ENCODE measurements at places on chromosomes 1 and 21.

DNA sequence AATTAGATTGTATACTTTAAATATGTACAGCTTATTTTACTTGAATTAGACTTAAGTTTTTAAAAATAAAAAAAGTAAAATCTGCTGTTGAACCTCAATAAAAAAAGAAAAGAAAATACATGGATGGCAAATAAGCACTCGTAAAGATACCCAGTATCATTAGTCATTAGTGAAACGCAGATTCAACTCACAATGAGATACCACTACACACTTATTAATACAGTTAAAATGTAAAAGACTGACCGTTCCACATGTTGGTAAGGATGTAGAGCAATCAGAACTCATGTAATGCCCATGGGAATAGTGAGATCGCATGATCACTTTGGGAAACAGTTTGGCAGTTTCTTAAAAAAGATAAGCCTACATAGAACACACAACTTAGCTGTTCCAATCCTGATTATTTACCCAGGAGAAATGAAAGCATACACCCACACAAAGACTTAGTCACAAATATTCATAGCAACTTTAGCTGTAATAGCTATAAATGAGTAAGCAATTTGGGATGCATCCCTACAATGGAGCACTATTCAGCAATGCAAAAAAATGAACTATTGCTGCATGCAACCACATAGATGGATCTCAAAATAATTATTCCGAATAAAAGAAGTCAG is 7.3 kb downstream of the SH2D1B start:
- no peak for DNase-seq

GRCh38 chr1:211497489-211498045 is 5.6 kb upstream of the RD3 start:
- DNase-seq: no peak

- peak; percentile 29 for DNase-seq
Measured at GRCh38 chr1:32972814-32973428, 8.3 kb upstream of the RNF19B start.

DNA sequence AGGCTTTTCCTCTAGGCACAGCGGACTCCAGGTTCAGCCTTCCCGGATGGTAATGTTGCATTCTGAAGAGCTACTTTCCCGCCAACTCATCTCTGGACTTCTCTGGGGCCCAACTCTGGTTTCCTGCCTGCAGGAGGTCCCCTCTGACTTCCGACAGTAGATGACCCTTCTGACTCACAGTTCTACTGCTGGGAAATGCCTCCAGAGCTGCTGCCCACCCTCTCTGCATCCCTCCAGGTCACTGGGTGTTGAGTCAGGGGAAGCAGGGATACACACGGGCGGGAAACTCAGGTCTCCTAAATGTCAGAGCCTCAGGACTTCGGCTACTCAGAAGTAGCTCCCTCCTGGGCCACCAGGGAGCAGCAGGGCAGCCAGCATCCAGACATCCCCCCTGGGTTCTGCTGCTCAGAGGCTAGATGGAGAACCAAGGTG is 2.1 kb upstream of the KIF21B start:
- peak; percentile 37 for DNase-seq

DNA sequence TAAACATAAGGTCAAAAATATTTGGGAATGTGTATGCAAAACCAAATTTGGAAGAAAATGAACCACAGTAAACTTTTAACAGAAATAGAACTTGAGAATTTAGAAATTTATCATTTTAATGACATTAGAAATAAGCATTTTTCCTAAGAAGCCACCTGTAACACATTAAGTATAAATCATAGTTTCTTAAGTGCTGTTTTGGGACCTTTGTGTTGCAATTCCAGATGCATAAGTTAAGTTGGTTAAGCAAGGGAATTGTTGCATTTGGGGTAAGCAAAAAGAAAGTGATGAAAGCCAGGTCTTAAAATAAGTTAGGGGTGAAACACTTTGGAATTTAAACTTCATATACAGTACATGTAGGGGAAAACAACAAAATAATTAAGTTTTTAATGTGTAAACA is 49.8 kb downstream of the CDKN2C start:
- DNase-seq: no peak

DNA sequence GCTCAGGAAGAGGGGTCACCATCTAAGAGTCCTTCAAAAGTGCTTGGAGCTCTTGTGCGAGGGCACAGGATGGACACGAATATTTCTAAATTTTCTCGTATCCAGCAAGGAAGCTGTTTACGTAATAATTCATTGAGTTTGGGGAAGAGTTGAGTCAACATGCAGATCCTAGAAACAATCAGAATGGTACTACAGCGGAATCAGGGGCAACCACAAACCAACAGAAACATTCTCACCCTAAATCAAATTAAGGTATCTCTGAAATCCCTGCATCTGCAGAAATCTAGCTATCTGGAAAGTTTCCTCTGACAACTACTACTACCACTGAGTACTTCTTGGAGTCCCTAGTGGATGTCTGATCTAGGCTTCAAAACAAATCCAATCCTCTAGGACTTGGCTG is 352.4 kb downstream of the LTN1 start:
- DNase-seq: no peak

GRCh38 chr1:171103862-171104261 is 13.2 kb downstream of the FMO3 start:
- no peak for DNase-seq

- DNase-seq: no peak
Measured at GRCh38 chr1:43315963-43316737, 15.4 kb downstream of the TIE1 start.

- no peak for DNase-seq
Measured at GRCh38 chr1:109627692-109628399, 8.2 kb downstream of the AMPD2 start.

GRCh38 chr1:193104502-193104906 is 710 bp downstream of the GLRX2 start:
- peak; percentile 38 for DNase-seq

GRCh38 chr1:99975529-99975928 is 5.7 kb downstream of the SLC35A3 start:
- DNase-seq: no peak

- no peak for DNase-seq
Measured at GRCh38 chr21:26388731-26389231, 184.3 kb downstream of the CYYR1 start.

- DNase-seq: no peak
Measured at GRCh38 chr1:62358665-62359373, 39.6 kb upstream of the KANK4 start.

DNA sequence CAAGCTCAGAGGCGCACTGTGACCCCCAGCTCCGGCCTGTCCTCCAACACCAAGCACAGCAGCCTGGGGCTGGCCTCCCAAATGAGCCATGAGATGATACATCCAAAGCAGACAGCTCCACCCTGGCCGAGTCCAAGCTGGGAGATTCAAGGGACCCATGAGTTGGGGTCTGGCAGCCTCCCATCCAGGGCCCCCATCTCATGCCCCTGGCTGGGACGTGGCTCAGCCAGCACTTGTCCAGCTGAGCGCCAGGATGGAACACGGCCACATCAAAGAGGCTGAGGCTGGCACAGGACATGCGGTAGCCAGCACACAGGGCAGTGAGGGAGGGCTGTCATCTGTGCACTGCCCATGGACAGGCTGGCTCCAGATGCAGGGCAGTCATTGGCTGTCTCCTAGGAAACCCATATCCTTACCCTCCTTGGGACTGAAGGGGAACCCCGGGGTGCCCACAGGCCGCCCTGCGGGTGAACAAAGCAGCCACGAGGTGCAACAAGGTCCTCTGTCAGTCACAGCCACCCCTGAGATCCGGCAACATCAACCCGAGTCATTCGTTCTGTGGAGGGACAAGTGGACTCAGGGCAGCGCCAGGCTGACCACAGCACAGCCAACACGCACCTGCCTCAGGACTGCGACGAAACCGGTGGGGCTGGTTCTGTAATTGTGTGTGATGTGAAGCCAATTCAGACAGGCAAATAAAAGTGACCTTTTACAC is 29.1 kb downstream of the SLC19A1 start:
- no peak for DNase-seq
